ENCODE measurements at places on chromosomes 16 and 17.

DNA sequence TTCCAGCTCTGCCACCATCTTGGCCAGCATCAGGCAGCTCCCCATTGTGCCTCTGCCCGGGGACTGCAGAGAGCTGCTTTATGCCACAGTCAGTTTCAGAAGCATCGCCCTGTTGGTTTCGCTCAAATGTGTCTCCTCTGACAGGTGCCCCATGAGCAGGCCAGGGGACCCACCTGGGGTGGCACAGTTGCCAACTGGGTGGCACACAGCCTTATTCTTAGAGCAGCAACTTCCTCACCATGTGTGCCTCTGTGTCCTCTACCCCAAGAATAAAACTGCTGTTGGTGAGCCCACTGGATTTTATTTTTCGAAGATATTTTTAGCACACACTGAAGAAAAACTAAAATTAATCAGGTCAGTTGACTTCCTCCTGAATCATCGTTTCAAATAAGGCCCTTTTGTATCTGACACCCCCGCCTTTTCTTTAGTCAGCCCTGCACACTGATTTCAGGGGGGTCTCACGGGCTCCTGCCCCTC lies 44.9 kb upstream of the CACNG5 start:
- no peak for DNase-seq

DNA sequence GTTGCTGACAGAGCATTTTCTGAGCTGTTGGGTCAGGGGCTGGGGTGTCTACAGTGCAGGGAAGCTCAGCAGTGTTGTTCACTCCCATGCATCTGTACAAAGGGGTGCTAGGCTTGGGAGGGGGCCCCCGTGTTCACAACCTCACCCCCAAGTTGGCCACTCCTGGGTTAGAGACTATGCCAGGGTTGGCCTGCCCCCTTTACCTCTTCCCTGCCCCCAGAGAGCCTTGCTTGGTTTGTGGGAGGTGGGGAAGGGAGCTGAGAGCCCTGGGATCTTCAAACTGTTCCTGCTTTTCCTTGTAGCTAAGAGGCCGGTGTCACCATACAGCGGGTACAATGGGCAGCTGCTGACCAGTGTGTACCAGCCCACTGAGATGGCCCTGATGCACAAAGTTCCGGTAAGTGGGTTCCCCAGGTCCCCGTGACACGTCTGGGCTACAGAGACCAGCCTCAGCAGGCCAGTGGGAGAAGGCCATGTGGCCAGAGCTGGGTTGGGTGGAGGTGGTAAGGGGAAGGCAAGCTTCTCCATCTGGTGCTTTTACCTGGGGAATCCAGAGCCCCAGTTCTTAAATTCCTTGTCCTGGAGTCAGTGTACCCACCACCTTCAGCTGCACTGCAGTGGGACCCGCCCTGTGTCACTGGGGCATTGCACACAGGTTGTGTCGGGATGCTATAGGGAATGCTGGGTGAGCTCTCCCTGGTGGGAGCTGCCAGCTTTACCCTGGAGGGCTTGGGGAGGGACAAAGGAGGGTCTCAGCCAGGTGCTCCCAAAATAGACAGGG lies 11.8 kb downstream of the GPRC5C start:
- no peak for DNase-seq

DNA sequence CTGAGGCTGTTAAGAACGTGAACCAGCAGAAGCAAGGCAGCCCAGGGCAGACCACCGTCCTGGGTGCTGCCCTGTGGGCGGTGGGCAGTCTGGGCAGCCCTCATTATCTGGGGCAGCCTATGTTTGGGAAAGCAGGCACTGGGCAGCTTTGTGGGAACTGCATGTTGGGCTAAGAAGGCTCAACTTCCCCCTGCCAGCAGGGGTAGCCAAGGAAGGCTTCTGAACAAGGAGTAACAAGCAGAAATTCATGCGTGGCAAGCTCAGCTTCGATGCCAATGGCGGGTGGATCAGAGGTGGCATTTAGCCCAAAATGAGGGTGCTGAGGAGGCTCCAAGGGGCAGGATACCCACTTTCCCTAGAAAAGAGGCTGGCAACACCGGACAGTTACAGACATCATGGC lies 42.7 kb upstream of the METRNL start:
- no peak for DNase-seq

GRCh38 chr16:893360-893759 lies 77.4 kb downstream of the LMF1 start:
- no peak for DNase-seq

GRCh38 chr17:1083451-1084187 lies 86.7 kb downstream of the TIMM22 start:
- DNase-seq, result no peak

DNA sequence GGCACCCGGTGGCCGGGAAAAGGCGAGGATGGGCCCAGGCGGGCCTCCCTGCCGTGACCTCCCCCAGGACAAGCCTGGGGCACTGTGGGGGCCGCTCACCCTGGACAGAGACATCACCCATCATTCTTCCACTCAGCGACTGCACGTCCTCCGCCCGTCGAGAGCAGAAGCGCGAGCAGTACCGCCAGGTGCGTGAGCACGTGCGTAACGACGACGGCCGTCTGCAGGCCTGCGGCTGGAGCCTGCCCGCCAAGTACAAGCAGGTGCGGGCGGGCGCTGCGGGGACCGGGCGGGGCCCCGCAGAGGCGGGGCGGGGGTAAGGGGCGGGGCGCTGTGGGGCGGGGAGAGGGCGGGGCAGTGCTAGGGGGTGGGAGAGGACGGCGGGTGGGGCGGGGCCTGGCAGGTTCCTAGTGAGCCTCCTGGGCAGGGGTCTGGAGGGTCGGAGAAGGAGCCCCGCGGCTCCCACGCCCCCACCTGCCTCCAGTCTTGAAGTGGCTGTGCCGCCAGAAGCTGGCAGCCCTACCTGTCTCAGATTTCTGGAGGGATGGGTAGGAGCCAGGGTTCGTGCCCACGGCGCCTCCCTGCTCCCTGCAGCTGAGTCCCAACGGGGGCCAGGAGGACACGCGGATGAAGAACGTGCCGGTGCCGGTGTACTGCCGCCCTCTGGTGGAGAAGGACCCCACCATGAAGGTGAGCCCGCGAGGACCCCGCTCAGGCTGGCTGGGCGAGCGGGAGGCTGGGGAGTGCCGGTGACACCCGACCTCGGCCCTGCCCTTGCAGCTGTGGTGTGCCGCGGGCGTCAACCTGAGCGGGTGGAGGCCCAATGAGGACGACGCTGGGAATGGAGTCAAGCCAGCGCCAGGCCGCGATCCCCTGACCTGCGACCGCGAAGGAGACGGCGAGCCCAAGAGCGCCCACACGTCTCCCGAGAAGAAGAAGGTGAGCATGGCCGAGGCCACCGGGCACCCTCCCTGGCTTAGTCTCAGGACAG lies 7.5 kb downstream of the NME3 start:
- DNase-seq, result no peak

GRCh38 chr16:85699628-85700027 lies 10.9 kb upstream of the GINS2 start:
- DNase-seq, result no peak

- DNase-seq, result no peak
Measured at GRCh38 chr16:57127836-57128235, 35.5 kb downstream of the CPNE2 start.

DNA sequence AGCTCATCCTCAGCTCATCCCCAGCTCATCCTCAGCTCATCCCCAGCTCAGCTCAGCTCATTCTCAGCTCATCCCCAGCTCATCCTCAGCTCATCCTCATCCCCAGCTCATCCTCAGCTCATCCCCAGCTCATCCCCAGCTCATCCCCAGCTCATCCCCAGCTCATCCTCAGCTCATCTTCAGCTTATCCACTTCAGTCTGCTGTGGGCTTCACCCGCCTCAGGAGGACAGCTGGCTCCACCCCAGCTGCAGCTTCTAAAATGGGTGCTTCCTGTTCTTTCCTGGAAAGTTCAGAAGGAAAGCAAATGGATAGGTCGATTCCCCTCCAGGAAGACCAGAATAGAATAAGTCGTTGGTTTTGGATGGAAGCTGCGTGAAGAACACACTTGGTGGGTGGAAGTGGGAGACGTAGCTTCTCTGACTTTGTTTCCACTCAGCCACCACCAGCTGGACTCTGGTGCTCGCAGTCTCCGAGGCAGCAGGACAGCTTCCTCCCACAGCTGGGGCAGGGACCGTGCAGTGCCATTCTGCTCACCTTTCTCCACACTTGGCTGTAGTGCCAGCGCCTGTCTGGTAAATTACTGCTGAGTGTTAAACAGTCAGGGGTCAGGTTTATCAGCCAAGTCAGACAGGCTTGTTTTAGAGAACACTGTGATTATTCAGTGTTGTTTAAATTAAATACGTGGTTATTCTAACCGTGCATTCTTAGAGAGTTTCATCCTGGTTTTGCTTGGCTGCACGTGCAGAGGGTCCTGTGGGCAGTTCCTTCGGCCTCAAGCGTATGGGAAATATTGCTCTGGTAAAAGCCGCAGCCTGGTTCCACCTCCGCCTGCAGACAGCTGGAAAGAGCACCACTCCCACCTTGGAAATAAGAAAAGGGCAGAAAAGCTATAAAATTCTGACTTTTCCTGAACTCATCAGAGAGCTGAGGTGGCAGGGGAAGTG lies 61.0 kb upstream of the CHMP6 start:
- DNase-seq, result no peak

All from hematopoietic multipotent progenitor cell treated with erythropoietin and hydrocortisone succinate and interleukin-3 and kit ligand, for 17 days (in vitro differentiated cells).